Activated naive CD4-positive, alpha-beta T cell (primary cell): ENCODE measurements at places on chromosomes 12 and 14.

DNA sequence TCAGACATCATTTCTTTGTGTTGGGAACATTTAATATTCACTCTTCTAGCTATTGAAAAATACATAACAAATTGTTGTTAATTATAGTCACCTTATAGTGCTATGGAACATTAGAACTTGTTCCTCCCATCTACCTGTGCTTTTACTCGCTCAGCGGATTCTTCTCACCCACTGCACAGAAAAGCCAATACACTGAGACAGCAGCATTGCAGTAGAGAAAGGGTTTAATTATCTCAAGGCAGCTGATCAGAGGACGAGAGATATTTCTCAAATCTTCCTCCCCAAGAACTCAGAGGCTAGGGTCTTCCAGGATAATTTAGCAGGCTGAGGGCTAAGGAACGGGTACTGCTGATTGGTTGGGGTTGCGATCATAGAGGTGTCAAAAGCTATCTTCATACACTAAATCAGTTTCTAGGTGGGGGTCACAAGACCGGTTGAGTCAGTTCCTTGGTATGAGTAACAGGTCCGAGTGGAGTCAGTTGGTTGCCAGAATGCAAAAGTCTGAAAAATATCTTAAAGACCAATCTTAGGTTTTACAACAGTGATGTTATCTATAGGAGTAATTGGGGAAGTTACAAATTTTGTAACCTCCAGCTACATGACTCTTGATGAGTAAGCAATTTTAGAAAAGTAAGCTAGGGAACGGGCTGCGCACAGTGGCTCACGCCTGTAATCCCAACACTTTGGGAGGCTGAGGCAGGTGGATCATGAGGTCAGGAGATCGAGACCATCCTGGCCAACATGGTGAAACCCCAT, 173.1 kb downstream of the FBXL14 start:
- no peak for DNase-seq

DNA sequence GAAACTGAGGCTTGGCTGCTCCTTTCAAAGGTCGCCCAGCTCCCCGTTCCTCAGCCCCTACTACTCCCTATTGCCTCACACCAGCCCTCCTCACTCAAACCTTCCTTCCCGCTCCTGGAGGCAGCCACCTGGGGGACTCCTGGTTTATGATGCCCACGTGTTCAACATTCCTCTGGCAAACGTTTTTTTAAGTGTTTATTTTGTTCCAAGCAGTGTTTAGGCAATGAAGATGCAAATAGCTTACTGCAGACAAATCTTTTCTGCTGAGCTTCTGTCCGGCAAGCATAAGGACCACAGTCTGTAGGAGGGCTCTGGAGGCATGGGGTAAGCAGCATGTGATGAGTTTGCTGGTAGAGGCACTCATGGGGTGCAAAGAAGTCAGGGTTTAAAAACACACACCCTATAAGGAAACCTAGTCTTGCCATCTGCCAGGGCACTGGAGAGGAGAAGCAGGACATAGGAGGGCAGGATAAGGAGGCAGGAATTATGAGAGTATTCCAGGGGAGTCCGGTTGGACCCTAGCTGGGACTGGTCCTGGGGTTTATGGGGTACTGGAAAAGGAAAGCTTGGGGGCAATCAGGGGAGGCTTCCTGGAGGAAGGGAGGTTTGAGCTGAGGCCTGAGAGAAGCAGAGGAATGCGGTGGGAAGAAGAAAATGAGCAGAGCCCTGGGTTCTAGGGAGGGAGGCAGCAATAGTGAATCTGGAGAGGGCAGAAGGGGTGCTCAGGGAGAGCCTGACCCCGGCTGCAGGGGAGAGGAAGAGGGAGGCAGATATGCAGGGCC, 123.3 kb downstream of the NCOR2 start:
- DNase-seq = no peak

DNA sequence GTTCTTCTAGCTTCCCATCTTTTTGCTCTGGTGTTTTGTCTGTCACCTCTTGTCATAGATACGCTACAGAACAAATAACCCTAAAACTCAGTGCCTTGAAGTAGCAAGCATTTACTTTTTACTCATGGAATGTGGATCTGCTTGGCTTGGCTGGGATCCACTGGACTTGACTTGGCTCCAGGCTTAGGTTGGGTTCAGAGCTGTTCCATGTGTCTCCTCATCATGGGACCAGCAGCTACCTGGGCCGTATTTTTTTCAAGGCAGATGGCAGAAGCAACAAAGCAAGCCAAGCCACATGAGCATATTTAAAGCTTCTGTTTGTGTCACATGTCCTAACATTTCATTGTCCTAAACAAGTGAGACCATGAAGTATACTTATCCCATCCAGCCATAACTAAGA, 48.7 kb upstream of the ATF1 start:
- DNase-seq = no peak

- no peak for DNase-seq
Measured at GRCh38 chr14:64501411-64502171, 2.0 kb downstream of the ZBTB25 start.

DNA sequence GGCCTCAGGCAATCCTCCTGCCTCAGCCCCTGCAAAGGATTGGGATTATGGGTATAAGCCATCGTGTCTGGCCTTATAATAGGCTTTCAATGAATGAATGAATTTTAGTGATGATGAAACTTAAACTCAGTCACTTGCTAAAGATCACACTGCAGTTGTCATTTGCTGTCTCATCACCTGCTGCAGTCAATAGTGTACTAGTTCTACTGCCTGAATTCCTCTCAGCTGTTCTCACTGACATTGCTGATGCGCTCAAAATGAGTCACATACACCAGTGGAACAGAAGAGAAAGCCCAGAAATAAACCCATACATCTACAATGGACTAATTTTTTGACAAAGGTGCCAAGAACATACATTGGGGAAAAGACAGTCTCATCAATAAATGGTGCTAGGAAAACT, 5.6 kb upstream of the SYNJ2BP start:
- no peak for DNase-seq

DNA sequence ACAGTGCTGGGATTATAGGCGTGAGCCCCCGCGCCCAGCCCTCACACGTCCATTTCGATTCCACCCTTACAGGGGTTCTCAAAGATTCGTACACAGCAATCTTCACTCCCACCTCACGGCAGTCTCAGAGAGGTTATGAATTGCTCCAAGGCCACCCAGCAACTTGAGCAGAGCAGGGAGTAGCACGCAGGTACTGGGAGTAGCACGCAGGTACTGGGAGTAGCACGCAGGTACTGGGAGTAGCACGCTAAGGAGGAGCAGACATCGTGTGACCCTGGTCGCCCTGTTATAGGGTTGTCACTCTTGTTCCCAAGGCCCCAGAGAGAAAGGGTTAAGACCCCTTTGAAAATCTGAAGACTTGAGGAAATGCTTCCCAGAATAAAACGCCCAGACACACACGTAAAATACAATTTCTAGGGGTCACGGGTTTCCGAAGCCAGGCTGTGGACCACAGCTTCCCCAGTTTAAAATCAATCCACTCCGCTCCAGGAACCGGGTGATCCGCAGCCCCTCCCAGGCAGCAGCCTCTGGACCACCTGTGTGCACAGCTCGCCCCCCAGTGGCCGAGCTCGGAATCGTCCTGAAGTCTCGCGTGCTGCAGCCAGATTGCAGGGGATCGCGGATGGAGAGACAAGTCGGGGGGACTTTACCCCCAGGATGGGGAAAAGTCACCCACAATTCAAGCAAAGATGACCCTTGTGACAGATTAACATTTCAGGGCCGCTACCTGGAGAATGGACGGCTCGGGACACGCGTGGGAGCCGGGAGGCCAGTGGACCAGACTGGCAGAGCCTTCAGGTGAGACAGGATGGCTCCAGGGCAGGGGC, 92.0 kb downstream of the SCARB1 start:
- DNase-seq = peak; percentile 73

DNA sequence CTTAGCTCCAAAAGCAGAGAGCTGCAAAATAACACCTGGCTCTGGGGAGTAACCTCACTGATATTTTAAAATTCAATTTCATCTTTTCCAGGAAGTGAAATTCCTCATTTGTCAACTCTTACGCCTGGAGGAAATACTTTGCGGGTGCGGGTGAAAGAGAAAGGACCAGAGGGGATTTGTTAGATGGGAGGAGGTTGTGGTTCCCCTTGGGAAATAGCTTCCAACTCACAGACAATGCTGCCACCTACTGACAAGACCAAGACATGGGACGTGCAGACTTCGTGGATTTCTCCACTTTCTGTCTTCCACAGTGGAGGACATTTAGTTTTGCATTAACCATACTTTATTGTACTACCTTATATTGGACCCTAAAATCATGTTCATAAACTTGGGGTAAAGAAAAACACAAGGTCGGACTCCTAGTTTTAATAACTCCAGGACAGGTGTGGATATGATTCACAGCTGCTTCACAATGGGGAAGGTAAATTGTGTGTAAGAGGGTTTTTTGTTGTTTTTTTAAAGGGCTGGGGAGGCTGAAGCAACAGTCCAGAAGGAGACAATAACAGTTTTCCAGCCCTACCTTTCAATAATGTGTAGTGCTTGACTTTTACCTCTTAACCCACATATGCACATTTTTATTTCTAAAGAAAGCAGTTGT, 10.8 kb downstream of the FBXL14 start:
- DNase-seq = no peak

GRCh38 chr12:28998662-28999120, 150.4 kb upstream of the FAR2 start:
- DNase-seq = no peak

DNA sequence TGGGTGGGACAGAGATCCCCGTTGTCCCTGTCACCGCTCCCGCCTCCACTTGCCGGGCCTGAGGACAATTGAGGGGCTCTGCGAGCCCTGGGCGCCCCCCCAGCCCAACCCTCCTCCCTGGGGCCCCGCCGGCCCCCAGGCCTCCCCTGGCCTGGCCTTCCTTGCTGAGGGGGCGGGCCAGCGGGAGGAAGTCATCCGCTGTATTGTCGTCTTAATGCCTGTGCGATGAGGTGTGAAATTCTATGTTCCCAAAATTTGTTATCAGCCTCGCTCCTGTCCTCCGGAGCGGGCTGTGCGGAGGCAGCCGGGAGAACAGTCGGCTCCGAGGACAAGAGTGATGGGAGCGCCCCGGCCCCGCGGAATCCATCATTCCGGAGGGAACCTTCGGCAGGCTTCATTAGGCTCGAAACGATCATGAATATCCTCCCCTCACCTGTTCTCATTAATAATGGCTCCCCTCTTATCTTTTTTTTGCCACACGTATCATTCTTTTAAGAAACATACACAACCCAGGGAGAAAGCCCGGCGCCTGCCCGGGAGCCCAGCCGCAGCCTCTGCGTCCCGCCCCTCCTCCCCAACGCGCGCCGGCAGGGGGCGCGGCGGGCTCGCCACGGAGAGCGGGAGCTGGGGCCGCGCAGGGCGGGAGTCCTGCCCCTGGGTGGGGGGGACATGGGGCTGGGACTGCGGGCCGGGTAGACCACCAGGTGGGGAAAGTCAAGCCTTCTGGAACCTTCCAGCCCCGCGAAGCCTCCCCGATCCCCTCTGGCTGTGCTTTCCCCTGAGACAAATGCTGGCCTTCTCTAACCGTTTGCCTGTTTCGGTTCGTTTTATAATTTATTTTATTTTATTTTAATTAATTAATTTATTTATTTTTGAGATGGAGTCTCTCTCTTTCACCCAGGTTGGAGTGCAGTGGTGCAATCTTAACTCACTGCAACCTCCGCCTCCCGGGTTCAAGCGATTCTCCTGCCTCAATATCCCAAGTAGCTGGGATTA, 17.1 kb upstream of the DLK1 start:
- DNase-seq = no peak

- no peak for DNase-seq
Measured at GRCh38 chr12:126936181-126936851, 1330.7 kb upstream of the TMEM132C start.

- DNase-seq = no peak
Measured at GRCh38 chr12:41944216-41944615, 200.5 kb downstream of the GXYLT1 start.

DNA sequence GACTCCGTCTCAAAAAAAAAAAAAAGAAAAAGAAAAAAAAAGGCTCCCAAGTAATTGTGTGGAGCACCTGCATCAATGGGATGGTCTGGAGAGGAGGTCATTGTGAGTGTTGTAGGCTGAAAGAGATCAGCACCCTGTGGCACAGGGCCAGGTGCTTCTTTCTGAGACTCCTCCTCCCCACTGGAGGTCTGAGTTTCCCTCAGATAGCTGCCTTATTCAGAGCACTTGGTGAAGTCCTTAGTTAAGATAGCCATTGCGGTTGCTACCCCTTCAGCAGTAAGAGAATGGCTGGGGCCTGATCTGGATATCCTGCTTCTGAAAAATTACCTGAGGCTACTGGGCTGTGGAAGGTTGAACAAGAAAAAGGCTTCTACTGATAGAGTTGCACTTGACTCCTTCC, 69.8 kb downstream of the ANO6 start:
- no peak for DNase-seq

DNA sequence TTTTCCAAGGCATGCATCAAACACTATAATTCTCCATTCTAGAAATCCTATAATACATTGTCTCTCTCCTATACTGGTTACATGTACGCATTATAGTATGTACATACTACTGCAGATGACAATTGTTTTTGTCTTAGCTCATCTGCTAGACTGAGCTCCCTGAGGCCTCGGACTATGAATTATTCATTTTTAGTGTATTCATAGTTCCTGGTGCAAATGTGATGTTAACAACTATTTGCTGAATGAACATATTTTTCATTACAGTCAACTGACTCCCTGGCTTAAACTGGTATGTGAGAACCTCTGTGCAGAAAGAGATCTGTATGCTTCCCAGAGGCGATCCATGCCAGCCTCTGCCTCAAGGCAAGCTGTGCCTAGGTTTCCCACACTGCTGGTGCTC, 91.8 kb upstream of the PARP11 start:
- DNase-seq = no peak

- no peak for DNase-seq
Measured at GRCh38 chr12:75876832-75877762, 154.5 kb downstream of the PHLDA1 start.

- DNase-seq = no peak
Measured at GRCh38 chr12:76144245-76144549, 59.7 kb upstream of the NAP1L1 start.

DNA sequence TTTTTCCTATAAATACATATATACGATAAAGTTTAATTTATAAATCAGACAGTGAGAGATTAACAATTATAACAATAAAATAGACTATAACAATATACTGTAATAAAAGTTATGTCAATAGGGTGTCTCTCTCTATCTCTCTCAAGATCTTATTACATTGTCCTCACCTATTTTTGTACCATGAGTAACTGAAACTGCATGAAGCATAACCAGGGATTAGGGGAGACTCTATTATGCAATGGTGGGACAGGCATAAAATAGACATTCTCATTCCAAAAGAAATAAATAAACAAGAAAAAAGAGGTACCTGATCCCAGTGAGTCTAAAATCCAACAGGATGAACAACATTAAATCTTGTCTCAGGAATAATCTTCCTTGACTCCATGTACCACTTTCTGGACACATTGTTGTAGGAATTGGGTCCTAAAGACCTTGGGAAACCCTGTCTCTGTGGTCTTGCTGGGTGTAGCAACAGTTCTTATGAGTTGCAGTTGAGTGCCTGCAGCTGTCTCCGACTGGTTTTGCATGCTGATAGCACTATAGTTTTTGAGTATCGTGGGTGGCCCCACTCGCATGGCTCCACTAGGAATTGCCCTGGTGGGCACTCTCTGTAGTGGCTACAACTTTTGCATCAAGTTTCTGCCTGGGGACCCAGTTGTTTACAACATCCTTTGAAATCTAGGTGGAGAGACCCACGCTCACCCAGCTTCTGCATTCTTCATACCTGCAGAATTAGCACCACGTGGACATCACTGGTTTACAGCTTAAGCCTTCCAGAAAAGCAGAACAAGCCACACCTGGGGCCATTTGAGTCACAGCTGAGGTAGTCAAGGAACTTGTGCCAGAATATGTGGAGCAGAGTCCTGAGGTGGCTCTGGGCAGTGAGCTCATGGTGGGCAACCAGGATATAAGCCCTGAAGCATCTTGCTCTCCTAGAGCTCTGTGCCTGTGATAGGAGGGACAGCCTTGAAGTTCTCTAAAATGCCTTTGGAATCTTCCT, 204.7 kb downstream of the KITLG start:
- DNase-seq = no peak
